Stimulated activated CD4-positive, alpha-beta T cell treated with anti-CD3 and anti-CD28 coated beads, Interleukin-2, amount 100 ng/mL, for 4 hours (primary cell): ENCODE measurements at places on chromosomes 6 and 20.

DNA sequence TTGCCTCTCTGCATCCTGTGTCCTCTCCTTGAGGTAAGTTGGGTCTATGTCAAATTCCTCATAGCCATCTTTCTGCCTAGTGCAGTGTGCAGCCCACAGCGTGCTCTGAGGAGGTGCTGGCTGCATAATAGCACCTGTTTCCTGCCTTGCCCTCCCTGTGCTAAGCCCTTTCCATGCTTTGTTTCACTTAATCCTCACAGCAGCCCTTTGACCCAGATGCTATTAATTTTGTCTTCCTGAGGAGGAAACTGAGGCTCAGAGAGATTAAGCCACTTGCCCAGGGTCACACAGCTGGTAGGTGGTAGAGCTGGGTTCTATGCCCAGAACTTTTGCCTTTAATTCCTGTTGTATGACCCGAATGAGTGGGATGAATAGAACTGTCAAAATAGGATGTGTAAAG lies 13.5 kb downstream of the FAM83D start:
- no peak for DNase-seq

- DNase-seq, result no peak
These were observed 79.5 kb downstream of the CDH4 start for GRCh38 chr20:61331543-61331942.

- no peak for DNase-seq
These were observed 8.2 kb downstream of the CYB5R4 start for GRCh38 chr6:83867527-83868161.

GRCh38 chr6:160871320-160871719 lies 120.2 kb upstream of the MAP3K4 start:
- DNase-seq, result no peak

- DNase-seq, result no peak
These were observed 377.7 kb downstream of the PLCB1 start for GRCh38 chr20:8509809-8510208.

- no peak for DNase-seq
These were observed 37.2 kb upstream of the TAF8 start for GRCh38 chr6:42013134-42013516.

DNA sequence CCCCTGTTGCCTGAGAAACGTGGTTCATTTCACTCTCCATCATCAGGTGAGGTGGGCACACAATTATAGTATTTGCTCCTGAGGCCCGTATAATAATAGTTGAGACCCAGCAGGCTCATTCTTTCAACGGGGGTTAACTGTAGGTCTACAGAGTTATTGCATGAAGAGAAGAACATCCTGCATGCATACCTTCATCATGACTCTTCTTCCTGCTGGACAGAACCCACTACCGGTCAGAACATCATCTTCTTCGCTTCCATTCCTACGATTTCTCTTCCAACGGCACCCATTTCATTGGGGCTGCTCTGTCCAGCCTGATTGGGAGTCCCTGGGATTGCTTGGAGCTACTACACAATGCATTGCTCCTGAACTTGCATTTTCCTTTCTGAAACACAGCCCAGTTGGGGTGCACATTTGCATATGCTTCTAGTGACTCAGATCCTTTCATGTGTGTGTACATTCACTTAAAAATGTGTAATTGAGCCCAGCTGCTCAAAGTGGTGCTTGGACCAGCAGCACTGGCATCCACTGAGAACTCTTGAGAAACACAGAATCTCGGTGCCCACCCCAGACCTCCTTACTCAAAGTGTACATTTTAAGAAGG lies 57.4 kb downstream of the SLC24A3 start:
- DNase-seq, result no peak

DNA sequence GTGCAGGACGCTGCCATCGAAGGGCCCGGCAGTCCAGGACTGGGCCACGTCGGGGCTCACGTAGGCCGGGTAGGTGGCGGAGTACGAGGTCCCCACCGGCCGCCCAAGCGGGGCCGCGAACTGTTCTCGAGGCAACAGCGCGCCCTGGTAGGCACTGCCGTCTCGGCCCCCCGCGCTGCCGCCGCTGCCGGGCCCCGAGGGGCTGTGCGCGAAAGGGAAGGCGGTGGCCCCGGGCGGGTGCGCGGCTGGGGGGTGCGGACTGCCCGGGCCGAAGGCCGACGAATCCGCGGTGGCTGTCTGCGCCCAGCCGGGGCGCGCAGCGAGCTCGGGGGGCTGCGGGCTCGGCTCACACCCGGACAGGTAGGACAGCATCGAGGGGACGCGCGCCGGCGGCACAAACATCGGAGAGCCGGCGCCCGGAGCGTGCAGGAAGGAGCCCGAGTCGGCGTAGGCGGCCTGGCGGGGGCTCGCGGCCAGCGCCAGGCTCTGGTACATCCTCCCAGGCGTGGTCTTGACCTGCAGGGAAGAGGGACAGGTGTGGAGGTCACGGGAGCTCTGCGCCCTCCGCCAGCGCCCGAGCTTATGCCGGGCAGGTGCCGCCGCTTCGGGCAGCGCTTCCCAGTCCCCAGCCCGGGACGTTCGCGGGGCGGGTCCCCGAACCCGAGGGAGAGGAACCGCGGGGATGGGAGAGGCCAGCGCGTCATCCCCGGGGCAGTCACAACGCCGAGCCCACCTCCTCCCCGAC lies 596 bp downstream of the GATA5 start:
- no peak for DNase-seq

DNA sequence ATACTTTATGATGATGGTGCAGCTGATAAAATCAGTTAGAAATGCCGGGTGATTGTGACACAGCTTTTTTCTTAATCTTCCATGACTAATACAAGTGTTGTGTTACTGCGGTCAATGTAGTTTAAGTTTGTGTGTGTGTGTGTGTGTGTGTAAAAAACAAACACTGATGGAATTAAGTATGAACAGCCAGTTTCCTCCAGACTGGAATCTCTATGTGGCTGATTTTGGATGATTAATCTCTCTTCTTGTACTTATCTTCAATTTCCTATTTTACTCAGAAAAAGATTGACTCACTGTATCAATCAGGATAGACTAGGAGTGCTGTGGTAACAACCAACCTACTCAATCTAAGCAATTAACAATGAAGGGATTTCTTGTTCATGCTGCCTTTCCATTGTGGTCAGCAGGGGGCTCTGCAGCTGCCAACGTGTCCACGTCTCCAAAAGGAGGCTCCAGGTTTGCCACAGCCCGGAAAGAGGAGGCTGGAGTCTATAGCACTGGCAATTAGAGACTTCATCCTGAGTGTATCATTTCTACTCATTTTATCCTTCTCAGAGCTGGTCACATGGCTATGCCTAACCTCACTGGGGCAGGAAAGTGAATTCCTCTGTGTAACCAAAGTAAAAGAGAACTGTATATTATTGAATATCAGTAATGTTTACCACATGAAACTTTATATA lies 107.7 kb downstream of the CD109 start:
- DNase-seq, result no peak

GRCh38 chr20:56833427-56833826 lies 204.3 kb downstream of the TFAP2C start:
- no peak for DNase-seq

- DNase-seq, result no peak
These were observed 19.4 kb downstream of the TNFRSF21 start for GRCh38 chr6:47290124-47290834.
